Left lung (tissue), 14 donors: ENCODE measurements at places on chromosomes 1 and 21. TPM values are rescaled to one million over a fixed set of nuclear protein-coding genes. Genes with fewer than 3 reads are reported as not detected.

DNA sequence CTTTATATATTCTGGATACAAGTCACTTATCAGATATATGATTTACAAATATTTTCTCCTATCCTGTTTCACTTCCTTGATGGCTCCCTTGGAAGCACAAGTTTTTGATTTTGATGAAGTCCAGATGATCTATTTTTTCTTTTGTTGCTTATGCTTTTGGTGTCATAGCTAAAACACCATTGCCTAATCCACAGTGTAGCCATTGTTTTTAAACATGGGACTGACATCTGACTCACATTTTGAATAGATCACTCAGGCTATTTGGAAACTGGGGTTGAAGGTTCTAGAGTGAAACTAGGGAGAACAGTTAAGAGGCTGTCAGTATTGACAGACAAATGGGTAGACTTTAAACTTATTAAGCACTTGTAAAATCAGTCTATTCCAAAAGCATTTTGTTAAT, 16.6 kb downstream of the AK4 start:
- no peak for DNase-seq

- DNase-seq = no peak
Measured at GRCh38 chr1:218671573-218671972, 326.4 kb downstream of the TGFB2 start.

DNA sequence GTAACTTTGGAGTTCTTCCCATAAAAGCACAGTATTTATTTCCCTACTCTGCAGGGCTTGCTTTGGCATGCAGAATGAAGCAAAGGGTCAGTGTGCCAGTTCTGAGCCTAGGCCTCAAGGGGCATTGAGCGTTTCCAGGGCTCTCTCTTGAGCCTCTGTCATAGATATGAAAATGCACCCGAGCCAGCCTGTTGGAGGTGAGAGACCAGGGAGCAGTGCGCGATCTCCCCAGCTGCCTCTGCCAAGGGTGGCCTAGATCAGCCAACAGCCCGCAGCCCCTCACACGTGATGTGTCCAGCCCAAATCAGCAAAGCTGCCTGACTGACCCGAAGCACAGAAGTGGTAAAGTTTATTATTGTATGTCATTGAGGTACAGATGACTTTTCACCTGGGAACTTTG, 63.7 kb downstream of the TENT5C start:
- no peak for DNase-seq

- DNase-seq = no peak
Measured at GRCh38 chr1:111127923-111128643, 11.8 kb downstream of the DRAM2 start.

DNA sequence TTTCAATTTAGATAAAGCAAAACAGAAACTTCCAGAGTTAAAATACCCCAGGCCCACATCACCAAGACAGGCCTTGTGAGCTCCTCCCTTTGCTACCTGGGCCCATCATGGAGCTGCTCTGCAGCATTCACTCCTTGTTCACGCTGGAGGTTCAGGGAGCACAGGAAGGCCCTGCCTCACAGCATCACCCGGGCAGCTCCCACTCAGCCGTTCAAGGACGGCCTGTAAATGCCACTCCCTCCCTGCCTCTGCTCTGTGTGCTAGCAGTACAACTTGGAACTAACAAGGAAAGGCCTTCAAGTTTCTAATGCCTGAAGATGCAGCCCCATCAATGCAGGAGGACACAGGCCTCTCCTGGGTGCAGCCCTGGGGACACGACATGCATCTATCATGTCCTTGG, 11.6 kb downstream of the ATP5PO start:
- no peak for DNase-seq

GRCh38 chr1:225885336-225885735, 3.2 kb upstream of the TMEM63A start:
- no peak for DNase-seq

GRCh38 chr1:36829961-36830360, 204.4 kb downstream of the GRIK3 start:
- no peak for DNase-seq

The KIF26B gene
- 4.9 TPM for polyA plus RNA-seq

The SH3GLB1 gene
- polyA plus RNA-seq = 100 TPM

The KIAA1614 gene
- 13.4 TPM for polyA plus RNA-seq

DNA sequence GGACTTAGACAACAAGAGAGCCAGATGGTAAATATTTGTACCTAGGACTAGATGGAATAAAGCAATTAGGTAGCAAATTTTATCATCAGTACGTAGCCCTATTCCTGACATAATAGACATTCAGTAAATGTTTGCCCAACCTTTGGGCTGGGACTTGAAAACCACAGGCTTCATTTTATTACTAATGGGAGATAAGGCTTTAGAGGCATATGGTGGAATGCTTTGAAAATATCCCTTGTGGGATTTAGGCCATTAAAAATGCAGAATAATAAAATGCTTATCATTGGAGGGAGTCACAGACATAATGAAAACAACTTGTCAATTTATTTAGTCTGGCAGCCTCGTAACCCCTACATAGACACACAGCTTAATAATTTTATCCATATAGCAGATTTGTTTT, 296.1 kb upstream of the SPAG17 start:
- DNase-seq = no peak

DNA sequence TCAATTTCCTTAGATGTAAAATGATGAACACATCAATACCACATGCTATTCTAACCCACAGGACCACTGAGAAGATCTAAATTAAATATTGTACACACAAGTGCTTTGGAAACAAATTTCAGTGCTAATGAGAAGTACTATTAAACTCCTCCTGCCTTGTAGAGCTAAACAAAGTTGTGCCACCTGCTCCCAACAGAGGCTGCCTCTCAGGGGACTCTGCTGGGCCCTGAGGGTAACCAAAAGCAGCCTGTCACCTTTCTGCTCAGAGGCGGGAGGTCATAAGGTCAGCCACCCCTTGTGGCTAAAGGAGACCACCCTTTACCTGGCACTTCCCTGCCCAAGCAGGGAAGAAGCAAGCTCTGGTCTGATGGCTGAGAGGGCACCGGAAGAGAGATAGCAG, 6.3 kb downstream of the SLC9A1 start:
- no peak for DNase-seq

GRCh38 chr1:23356471-23357137, 12.5 kb upstream of the HNRNPR start:
- DNase-seq = no peak

The SHISA4 gene
- 17.7 TPM for polyA plus RNA-seq

DNA sequence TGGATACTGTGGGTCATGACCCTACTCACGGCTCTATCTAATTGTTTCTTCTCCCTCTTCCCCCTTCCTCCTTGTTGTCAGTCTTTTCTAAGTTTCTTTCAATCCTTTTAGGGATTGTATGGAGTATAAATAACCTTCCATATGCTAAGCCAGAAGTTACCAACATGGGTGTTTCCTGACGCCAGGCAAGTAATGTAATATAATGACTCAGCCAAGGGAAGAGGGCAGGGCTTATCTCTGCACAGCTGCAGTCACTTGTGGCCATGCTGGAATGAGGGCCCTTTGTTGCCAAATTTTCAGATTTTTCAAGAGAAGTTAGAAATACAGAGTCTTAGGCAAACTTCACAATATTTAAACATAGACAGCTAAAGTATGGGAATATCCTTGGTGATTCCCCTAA, 194.6 kb downstream of the ST6GALNAC3 start:
- DNase-seq = no peak

The FBXO2 gene
- 0.57 TPM for polyA plus RNA-seq

The PCSK9 gene
- 2.0 TPM for polyA plus RNA-seq

The MANEAL gene
- 5.8 TPM for polyA plus RNA-seq

The MARK1 gene
- 8.5 TPM for polyA plus RNA-seq

The LRRN2 gene
- polyA plus RNA-seq = 1.8 TPM

- DNase-seq = no peak
Measured at GRCh38 chr1:236686815-236687160, 489 bp downstream of the ACTN2 start.

DNA sequence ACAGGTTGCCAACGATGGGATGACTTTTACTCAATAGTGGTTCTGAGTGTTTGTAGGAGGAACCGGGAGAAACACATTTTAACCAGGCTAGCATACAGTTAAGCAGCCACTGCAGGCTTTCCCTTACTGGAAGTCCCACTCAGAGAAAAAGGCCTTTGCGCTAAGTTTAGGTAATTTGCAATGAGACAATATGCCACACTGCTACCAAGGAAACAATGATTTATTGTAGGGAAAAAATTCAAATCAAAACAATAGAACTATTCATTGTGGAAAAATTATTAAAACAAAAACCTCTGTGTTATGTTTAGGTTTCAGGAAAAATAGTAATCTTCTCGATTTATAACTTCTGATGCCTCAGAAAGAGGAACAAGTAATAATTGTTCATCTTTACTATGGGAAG, 51.4 kb upstream of the CR2 start:
- no peak for DNase-seq

GRCh38 chr1:62437273-62437940, 558 bp downstream of the USP1 start:
- DNase-seq = peak; percentile 89

The PGLYRP4 gene
- polyA plus RNA-seq = not detected

The OLIG2 gene
- not detected for polyA plus RNA-seq

The BSND gene
- polyA plus RNA-seq = not detected

DNA sequence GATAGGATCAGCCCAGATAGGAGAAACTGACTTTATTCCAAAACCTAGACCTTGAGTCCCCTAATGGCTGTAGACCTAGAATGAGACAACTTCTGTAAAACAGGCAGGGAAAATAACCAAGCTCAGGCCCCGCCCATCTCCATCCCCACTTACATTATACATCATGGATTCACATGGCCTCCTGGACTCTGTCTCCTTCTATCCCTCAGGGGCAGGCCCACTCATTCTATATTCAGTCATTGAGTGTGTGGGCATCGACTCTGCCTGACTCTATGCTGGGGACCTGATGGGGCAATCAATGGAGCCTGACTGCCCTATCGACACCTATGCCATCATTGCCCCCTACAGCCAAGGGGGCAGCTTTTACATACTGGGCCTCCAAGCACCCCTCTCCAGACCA, 6.4 kb downstream of the AVPR1B start:
- no peak for DNase-seq

The INKA2 gene
- polyA plus RNA-seq = 4.0 TPM

DNA sequence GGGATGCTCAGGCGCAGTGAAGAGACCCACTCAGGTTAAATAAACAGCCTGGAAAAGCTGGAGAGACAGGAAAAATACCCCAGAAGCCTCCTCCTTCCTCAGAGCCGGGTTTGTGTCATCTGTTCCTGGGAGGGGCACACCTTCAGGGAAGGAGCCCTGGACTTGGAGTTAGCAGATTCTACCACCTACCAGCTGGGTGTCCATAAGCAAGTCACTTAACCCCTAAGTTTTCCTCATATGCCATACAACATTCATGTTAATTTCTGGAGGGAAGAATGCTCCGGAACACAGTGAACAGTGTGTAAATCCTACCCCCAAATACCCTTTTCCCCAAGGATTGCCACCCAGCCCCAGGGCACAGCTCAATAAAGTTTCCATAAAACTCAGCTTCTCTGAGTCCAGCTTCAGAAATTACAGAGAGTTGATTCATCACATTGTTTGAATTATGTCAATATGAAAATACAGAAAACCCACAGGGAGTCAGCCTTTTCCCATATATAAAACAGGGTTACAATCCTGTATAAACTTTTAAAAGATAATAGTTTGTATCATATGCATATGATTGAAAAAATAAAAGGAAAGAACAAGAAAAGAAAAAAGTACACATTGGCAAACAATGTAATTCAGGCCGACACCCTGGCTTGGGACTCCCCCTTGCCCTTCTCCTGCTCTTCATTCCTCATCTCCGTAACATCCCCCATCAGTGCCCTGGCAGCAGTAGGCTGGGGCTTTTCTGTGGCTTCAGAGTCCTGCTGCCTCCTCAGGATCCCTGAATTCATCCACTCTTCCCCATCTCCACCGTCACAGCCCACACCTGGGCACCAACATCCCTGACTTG, 291.8 kb upstream of the USP24 start:
- no peak for DNase-seq

- no peak for DNase-seq
Measured at GRCh38 chr1:200367841-200368534, 41.8 kb downstream of the ZNF281 start.

DNA sequence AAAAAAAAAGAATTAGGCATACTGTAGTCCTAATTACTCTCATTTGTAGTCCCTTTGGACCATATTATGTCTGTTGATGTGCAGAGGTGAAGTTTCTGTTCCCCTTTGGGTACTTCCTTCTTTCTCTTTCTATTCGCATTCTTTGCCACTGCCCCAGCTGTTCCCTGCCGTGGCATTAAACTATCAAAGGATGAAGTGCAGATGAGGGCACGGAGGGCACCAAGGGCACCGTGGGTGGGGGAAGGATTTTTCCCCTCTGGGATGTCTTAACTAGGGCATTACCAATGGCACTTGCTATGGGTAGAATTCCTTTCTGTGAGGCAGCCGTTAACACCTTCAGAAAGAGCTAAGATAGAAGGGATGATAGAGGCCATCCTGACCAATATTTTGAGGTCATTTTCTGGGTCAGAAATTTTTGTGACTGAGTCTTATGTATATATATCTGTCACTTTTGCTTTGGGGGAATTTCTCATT, 4.9 kb upstream of the MAPKAPK2 start:
- no peak for DNase-seq

The GPR3 gene
- 1.1 TPM for polyA plus RNA-seq

DNA sequence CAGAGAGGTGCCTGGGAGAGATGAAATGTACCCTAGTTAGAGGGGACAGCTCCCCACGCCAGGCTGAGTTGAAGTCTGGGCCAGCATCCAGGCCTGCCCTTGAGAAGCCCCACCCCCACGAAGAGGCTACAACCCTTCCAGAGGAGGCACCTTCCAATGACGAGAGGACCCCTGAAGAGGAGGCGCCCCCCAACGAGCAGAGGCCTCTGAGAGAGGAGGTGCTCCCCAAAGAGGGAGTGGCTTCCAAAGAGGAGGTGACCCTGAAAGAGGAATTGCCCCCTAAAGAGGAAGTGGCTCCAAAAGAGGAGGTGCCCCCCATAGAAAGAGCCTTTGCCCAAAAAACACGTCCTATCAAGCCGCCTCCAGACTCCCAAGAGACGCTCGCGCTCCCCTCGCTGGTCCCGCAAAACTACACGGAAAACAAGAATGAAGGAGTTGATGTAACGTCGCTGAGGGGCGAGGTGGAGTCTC, 3.1 kb downstream of the EVA1B start:
- peak; percentile 31 for DNase-seq

DNA sequence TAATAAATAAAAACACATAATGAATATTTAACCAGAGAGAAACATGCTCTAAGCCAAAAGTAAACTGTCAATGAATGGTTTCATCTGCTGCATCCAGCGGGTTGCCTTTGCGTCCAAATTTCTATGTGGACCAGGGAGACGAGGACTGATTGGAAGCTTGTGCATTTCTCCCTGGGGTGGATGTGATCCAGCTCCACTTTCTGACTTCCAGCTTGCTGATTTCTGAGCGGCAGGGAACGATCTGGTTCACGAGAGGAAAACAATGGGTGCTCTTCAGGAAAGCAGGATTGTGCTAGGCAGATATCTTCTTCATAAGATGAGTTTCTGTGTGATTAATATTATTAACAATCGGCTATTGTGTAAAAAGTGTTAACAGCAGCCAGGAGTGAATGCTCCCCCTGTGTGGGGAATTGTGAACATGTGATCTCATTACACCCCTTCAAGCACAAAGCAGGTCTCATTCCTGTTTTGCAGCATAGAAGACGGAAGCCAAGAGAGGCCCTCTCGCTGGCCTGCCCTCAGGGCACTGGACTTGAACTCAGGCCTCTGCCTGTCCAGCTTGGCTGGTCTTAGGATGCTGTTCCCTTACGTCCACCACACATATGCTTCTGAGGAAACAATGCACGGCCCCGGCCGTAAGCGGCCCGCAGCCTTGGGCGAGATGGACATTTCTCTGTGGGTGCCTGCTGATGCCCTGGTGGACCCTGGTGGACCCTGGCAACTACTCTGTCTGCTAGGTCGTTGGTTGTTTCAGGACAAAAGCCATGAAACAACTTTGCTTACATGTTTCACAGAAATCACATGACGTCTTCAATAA, 183.4 kb upstream of the C1orf174 start:
- DNase-seq = peak; percentile 92

The ICOSLG gene
- 3.2 TPM for polyA plus RNA-seq
